LNCaP clone FGC (cell line): ENCODE measurements at places on chromosomes 11 and 22.
A peak's percentile ranks its signal among the peaks of the same experiment; 100 is the strongest.

DNA sequence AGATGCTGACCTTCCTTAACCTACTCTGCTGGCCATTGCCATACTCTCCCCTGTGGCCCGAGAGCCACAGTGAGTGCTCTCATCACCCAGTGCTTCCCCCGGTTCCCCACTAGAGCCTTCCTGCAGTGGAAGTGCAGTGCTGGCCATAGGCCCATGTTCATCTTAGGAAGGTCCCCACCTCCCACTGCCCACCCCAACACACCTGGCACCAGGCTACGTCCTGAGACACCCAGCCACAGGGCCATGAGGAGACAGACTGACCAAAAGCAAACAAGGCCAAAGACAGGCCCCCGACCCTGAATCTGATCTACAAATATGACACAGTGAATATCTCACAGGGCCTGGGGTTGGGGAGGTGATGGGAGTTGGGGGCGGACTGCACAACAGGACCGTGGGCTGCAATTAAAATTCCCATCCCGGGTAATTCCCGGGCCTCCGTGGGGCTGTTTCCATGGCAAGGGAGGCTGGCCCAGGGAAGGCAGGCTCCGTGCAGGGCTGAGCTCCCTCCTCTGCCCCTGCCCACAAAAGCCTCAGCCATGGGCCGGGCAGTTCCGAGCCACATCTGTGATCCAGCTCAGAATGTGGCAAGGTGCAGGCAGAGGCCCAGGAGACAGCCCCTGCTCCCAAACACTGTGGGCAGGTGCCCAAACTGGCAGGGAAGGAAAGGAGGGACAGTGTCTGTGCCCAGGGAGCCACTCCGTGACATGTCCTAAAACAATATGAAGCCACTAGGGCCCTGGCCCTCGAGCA, 5.1 kb upstream of the CHST1 start:
- no peak for DNase-seq

- no peak for DNase-seq
Measured at GRCh38 chr11:108599978-108600377, 6.4 kb upstream of the EXPH5 start.

GRCh38 chr11:74506823-74507222, 13.3 kb upstream of the LIPT2 start:
- no peak for DNase-seq

DNA sequence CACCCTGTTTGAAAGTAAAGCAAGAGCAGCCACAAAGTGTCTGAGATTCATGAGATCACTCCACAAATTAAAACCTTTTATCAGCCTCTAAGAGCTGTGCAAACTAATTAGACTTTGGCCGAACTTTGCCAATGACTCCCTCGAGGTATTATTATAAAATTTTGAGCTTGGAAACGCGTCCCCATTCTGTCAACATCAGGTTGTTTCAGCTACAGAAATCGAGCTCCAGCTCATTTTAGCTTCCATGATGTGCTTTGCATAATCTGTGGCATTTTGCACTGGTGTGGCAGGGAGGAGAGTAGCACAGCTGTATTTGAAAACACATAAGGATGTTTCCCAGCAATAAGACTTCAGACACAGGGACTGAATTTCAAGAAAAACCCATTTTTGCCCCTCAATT, 872.2 kb downstream of the NTM start:
- DNase-seq = no peak

GRCh38 chr22:46068593-46069491, 81.5 kb upstream of the PPARA start:
- DNase-seq = no peak

DNA sequence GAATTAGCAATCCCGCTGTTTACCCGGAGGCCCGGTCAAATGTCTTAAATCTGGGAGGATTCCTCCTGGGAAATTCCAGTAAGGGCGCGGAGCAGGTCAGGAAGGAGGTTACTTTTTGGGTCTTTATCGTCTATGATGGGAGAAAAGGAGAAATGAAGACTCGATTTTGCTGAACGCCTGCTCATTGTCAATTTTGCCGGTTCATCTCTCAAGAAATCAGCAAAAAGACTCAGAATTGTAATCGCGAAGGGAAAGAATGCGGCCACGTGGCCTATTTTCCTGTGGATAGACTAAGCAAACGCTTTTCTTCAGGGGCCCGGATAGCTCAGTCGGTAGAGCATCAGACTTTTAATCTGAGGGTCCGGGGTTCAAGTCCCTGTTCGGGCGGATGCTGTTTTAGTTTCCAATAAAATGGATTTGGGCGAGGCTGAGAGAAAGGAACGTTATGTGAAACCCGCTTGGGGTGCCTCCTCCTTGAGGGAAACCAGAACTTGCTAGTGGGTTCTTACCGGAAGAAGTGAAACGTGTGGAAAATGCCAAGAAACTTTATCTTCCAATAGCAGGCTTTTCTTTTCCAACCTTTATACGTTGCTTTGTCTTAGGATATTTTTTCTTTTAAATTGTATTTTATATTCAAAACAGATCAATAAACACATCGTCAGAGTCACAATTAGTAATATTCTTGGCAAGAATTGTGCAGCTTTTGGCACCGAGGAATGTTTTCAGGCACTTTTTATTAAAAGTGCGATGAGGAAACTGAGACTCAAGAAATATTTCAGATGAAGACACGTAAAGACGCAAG, 45.0 kb downstream of the OR4D9 start:
- DNase-seq = no peak

GRCh38 chr11:47669856-47670255, 27.5 kb upstream of the MTCH2 start:
- no peak for DNase-seq

- no peak for DNase-seq
Measured at GRCh38 chr11:34074391-34074790, 22.9 kb downstream of the CAPRIN1 start.

GRCh38 chr11:130737866-130738431, 178.3 kb downstream of the SNX19 start:
- no peak for DNase-seq

DNA sequence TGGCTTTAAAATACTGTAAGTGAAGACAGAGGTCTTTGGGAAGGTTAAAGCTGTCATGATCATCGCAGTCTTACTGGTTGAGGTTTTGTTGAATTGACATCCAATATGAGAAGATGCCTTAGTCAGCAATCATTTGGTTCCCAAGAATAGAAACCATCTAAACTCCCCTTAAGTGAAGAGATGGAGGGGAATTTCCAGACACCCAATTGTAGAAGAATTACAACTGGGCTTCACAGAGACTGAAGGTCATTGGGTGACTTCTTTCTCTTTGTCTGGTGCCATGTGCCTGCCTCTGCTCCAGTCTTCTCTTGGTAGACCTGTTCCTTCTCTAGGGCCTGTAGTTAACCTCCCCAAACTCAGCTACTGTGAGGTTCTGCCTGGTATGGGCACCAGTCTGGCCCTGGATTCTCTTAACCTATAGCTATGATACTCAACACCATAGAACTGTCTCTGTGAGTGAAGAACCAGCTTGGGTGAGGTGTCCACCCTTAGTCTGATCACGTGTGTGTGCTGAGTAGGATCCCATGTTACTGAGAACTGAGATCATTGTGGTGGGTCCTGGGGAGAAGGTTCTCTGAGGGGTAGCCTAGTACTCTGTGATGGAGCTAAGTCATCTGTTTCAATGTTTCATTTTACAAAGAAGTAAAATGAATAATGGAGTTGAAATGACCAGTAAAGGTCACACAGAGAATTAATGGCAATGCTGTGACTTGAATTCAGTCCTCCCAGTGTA, 182.5 kb downstream of the CSNK2A3 start:
- DNase-seq = no peak

DNA sequence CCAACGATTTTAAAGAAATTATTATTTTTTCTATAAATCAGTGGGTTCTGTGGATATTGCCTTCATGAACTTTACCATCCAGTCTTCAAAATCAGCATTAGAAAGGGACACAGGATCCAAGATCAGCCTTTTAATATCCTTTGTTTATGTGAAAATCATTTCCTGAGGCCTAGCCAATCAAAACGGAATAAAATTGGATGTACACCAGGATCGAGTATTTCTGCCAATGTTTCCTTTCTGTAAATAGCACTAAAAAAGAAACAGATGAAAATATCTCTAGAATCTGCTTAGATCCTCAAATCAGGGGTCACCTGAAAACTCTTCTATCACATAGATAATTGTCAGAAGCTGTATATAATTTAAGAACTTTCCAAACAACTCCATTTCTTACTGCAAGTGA, 1598.5 kb downstream of the LRRC4C start:
- DNase-seq = no peak

DNA sequence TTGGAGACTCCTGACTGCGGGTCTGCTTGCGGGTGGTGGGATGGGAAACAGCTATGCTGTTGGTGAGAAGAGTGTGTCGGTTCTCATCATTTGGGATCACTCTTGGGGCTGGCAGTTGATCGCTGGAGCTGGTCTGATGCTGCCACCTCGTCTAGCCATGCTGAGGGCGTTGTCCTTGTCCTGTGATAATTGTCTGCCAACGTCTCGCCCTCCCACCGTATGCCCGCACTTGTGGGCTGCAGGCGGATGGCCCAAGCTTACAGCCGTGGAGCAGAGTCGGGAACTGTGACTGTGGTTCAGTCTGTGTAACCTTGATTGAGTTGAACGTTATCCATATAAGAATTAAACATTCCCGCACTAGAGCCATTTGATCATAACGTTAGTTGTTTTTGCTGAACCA, 204.4 kb downstream of the TBC1D22A start:
- DNase-seq = no peak

- no peak for DNase-seq
Measured at GRCh38 chr11:24514219-24514594, 17.4 kb downstream of the LUZP2 start.

DNA sequence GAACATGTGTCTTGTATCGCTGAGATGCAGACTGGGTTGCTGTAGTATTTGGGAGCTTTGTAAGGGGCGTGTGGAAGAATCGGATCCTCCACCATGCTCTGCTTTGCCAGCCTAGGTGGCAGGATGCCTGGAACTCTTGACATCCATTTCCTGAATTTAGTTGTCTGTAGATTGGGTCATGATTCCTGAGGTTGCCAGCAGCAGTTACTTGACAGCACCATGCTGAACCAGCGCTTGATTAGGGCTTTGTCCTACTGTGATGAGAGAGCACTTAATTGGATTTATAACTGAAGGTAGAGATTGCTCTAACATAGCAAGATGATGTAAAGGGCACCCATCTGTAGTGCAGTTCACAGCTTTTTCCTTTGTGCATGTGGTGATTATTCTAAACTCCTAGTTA, 75.6 kb upstream of the HORMAD2 start:
- DNase-seq = peak; percentile 58

GRCh38 chr22:37760152-37760551, 47.6 kb upstream of the GCAT start:
- DNase-seq = no peak

GRCh38 chr11:68309621-68310185, 2.7 kb upstream of the LRP5 start:
- DNase-seq = no peak

DNA sequence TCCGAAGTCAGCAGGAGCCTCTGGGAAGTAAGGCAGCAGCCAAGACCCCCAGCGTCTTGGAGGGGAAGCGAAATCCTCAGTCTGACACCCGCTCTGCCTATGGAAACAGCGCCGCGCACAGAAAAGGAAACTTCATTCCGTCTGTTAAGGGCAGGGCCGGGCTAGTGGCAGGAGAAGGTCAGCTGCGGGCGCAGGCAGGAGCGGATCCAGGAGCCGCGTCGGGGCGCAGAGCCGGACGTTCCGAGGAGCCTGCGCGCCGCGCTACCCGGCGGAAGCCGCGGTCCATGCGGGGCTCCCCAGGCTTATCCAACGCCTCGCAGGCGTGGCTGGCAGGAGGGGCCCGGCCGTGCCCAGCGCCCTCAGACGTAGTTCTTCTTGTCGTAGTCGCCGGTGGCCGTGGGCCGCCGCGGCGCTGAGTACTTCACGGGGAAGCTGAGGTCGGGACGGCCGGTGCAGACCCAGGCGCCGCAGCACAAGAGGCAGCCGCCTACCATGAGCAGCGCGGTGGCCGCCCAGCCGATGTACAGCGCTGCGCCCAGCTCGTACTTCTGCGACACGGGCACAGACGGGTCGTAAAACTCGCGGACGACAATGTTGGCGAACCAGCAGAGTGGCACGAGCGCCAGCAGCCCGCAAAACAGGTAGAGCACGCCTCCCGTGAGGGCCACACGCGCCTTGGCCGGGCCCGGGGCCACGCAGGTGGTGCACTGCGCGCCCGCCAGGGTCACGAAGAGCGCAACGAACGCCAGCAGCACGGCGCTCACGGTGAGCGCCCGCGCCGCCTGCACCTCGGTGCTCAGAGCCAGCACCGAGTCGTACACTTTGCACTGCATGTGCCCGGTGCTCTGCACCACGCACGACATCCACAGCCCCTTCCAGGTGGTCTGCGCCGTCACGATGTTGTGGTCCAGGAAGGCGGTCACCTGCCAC, 705 bp downstream of the CLDN5 start:
- DNase-seq = no peak

DNA sequence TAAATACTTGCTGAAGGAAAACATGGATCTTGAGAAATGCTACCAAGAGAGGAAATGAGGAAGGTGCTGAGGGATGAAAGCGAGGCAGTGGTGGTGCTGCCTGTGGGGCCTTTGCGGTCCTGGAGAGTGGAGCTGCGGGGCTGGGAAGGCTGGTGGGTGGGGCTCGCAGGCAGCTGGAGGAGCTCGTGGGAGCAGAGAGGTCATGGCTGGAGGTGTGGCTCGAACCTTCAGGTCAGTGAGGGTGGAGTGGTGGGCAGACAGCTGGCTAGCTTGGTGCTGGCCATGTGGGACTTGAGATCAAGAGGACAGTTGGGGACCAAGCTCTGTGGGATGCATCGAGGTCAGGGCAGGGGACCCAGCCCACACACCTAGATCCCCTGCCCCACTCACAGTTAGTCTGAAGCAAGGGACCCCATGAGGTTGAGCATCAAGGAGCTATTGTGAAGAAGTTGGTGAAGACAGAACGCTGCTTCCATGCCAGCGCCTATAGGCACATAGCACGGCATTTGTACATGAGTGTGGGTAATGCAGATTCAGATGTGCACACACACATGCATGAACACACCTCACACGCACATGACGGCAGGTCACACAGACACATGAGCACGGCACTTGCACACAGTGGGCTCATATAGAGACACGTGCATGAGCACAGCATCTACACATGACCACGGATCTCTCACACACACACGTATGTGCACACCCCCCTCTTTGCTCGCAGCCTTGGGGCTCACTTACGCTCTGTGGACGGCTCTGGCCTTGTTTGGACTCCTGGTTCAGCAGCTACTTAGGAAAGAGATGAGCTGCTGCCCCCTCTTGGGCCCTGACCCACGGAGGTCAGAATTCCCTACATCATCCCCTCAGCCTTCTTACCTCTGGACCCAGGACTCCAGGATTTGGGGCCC, 30.4 kb downstream of the SHANK3 start:
- DNase-seq = no peak

GRCh38 chr11:95585069-95585751, 204.4 kb downstream of the FAM76B start:
- no peak for DNase-seq

GRCh38 chr11:134669796-134670195, 257.8 kb upstream of the B3GAT1 start:
- no peak for DNase-seq

GRCh38 chr11:1694846-1695547, 2.0 kb upstream of the KRTAP5-6 start:
- DNase-seq = no peak

GRCh38 chr11:44632466-44633123, 67.1 kb downstream of the CD82 start:
- DNase-seq = no peak

GRCh38 chr22:47421846-47422245, 659.4 kb downstream of the TBC1D22A start:
- DNase-seq = no peak

- DNase-seq = no peak
Measured at GRCh38 chr22:23062616-23063538, 7.4 kb upstream of the GNAZ start.

GRCh38 chr11:109993786-109994185, 99.4 kb upstream of the ZC3H12C start:
- no peak for DNase-seq
